Body of pancreas (tissue), 4 donors: ENCODE measurements at places on chromosomes 13 and 19.

DNA sequence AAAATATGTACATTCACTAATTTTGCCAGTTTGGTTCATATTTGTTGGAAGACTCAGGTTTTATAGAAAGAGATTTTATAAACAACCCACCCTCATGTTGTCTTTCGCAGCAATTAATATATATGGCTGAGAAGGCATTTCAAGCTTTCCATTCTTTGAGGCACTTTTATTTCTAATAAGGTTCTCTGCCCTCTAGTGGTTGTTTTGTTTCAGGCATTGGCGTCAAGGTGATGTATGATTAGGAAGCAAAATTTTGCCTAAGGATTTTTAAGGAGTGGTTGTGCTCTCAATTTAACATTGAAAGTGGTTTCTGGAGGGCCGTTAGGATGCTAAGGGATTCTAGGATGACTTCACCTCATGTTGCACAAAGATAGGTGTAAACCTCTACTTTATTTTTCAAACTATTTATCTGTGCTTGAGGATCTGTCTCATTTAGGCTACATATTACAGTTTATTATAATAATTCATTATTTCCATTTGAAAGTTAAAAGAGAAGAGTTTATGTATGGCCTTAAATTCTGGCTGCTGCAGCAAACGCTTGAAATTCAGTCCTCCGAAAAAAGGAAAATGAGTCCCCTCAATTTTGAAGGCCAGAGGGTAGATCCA, 35.9 kb downstream of the OXGR1 start:
- DNase-seq = peak; percentile 21

GRCh38 chr19:6138066-6138465, 2.6 kb downstream of the ACSBG2 start:
- no peak for DNase-seq

GRCh38 chr13:91323349-91323748, 24.1 kb upstream of the MIR17HG start:
- no peak for DNase-seq

- no peak for DNase-seq
These were observed 253.8 kb downstream of the DNAJC15 start for GRCh38 chr13:43277142-43277541.

GRCh38 chr19:57802269-57802668, 12.4 kb downstream of the ZNF552 start:
- DNase-seq = no peak

DNA sequence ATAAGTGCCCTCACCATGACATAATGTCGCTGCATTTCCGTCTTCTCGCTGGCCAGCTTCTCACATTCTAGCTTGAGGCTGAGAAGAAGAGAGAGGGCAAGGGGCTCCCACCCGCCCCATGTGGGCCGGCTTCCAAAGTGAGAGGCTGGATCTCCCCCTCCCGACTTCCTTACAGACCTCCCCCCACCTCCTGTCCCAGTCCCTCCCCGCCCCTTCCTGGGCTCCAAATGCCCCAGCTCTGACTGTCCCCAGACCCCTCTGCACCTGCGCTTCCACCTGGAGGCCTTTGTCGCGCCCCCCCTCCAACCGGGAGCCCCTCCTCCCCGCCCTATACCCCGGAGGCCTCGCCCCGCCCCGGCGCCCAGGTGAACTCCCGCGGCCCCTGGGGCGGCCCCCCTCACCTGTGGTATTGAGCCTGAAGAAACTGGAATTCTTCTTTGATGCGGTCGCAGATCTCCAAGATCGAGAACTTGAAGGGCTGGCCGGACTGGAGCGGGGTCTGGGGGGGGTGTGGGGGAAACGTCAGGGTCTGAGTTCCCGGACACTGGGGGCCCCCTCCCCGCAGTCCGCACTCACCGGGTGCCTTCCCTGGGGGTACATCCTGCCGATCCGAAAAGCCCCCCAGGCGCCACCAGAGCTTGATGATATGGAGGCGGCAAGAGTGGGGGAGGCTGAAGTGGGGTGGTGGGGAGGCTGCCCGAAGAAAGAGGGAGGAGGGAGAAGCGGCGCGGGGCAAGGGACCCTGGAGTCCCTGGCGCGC, 595 bp downstream of the TLE2 start:
- DNase-seq = peak; percentile 34

DNA sequence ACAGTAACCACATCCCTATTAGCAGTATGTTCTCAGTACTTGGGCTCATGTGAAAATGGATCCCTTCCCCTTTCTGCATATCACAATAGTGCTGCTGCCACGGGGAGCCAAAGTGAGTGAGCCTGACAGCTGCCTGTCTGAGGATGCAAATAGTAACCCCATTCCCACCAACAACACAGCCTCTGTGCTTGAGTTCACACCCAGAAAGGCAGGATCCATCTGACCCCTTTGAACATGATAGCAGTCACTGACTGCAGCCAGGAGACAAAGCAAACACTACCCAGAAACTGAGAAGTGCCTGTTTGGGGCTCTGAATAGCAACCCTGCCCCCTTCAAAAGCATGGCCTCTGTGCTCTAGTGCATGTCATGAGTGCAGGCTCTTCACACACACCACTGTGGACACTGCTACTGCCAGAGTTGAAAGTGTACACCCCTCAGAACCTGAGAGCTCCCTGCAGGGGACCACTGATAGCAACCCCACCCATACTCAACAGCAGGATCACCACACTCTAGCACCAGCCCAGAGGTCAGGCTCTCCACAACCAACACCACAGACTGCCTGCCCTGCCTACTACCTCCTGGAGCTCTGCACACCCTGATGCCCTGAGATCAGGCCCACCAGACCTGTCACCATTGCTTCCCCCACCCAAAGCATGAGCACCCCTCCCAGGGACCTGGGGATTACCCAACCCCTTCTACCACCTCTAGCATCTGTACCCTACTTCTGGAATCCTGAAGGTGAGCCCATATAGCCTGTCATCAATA, 1563.5 kb upstream of the PRR20A start:
- no peak for DNase-seq

DNA sequence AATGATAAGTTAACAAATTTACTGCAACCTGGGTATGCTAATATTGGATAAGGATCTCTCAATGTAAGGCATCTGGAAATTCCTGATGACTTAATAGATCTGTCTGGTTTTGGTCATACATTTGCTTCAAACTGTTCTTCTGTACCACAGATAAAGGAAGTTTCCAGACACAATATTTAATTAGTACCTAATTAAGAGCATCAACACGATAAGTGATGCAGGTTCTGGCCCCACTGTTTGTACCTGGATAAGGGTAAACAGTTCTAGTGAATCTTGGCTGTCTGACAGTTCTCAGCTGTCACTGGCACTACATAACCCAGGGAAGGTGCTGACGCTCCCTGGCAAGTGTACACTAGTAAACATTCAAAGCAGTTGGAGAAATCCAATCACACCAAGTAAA, 165.6 kb downstream of the MZT1 start:
- DNase-seq = no peak

- DNase-seq = no peak
These were observed 729.4 kb upstream of the MIR17HG start for GRCh38 chr13:90618133-90618532.

DNA sequence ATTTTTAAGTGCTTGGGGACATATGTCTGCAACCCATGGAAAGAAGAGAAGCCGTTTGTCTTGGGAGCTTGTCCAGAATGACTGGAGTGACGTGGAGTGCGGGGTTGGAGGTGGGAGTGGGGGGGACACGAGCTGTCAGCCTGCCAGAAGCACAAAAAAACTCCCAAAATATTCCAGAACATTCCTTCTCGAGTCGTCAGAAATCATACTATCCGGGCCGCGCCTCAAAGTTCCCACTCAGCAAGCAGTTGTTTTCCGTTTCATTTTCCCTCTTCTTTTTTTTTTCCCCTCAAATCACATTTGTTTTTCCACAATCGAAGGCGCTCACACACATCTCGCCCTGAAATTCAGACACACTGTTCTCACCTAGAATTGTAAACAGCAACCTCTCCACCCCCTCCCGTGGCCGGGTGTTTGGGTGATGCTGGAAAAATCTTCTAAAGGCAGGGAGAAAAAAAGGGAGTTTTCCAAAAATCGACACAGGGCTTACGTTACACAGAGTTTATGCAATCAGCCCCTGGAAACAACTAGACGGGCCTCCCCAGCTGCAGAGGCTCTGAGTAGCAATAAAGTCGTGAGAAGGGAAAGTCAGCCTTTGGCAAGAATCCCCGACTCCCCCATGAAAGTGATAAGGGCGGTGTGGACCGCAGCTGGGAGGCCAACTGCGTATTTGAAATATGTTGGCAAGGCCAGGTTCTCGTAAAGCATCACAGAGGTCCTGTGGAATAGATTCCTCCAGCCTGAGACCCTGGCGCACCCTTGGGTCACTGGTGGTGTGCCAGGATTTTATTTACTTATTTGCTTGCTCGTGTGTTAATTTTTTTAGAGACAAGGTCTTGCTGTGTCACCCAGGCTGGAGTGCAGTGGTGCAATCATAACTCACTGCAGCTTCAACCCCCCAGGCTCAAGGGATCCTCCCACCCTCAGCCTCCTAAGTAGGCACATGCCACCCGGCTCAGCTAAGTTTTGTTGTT, 31.2 kb upstream of the KLF2 start:
- peak; percentile 75 for DNase-seq

GRCh38 chr19:34480971-34481841, at the start of gene WTIP:
TSS of gene WTIP (plus strand) at chr19:34481758. CDS start at chr19:34481975, 217 bp downstream.
- DNase-seq = peak; percentile 55
